ENCODE measurements at places on chromosomes 3 and 15.
A peak's percentile ranks its signal among the peaks of the same experiment; 100 is the strongest.

GRCh38 chr15:24940236-24940635 lies 14.6 kb upstream of the SNRPN start:
- DNase-seq = no peak

- no peak for DNase-seq
Observed at GRCh38 chr15:47300596-47300995, 416.7 kb upstream of the SEMA6D start.

- no peak for DNase-seq
Observed at GRCh38 chr3:44136421-44136820, 105.3 kb upstream of the TOPAZ1 start.

DNA sequence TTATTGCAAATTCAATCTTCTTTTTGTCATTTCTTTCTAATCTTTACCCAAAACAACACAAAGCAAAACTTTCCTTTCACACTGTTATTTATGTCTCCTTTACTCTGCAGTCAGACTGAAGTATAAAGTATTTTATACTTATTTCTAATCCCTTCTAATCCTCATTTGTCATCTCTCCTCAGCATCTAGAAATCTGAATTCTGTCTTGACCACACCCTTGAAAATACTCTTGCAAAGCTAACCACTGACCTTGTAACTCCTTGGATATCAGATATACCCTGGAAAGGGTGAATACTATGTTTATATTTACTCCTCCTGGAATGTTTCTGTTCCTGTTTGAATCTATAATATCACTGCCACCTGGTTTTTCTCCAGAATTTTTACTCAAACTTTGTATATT lies 481.1 kb downstream of the ZNF385D start:
- DNase-seq = no peak

- DNase-seq = peak; percentile 99
Observed at GRCh38 chr3:48367201-48367600, 4.8 kb upstream of the FBXW12 start.

DNA sequence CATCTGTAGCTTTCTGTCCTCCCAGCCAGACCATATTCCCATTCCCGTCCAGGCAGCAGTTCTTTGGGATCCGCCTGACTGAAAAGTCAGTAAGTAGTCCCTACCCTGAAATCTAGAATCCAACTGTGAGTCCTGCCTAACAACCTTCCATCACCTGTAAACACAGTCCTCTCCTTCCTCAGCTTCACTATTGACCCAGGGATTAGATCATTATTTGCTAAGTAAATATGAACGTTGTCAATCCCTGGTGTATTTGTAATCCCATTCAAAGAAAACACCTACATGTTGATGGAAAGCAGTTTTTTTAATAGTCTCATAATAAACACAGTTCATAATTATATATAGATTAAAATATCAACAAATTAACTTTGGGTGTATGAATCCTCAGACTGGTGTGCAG lies 732 bp downstream of the SAXO2 start:
- DNase-seq = peak; percentile 19

DNA sequence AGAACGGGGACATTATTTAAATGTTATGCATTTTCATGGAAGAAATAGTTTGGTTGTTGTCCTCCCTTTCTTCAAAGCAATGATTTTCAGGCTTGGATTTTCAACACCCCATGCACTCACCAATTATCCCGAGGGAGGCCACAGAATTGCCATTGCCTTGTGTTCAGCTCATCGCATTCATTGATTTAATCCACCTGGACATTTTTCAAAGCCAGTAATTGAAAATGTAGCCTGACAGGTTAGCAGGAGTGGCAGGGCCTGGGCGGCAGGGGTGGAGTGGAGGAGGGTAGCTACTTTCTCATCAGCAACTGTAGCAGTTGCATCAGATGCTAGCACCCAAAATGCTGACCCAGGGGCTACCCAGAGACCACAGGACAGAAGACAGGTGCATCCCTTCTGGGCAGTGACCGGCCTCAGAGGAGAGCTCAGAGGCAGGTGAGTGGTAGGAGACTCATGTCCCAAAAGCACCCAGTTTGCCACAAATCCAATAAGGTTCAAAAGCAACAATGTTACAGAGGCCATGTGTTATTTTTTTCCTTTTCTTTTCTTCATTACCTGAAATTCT lies 242.4 kb downstream of the CD47 start:
- no peak for DNase-seq

DNA sequence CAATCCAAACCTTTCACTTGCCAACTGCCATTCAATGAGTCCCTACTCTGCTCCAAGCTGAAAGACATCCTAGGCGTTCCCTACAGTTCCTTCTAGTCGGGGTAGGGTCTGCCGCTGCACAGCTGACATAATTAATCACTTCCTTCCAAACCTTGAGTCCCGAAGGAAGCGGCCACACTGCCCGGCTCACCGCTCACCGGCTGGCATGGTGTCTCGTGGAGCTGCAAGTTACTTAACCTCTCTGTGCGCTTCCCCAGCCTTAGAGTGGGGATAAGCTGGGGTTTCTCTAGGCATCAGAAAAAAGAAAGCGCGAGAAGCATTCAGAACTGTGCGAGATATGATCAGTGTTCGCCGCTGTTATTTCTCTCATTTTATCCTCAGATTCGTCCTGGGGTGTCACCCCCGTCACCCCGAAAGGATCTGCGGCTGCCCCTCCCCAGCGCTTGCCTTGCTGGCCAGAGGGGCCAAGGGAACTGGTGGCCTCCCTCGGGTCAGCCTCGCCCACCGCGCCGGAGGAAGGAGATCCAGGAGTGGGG lies 748 bp downstream of the MRPS25 start:
- DNase-seq = peak; percentile 24

DNA sequence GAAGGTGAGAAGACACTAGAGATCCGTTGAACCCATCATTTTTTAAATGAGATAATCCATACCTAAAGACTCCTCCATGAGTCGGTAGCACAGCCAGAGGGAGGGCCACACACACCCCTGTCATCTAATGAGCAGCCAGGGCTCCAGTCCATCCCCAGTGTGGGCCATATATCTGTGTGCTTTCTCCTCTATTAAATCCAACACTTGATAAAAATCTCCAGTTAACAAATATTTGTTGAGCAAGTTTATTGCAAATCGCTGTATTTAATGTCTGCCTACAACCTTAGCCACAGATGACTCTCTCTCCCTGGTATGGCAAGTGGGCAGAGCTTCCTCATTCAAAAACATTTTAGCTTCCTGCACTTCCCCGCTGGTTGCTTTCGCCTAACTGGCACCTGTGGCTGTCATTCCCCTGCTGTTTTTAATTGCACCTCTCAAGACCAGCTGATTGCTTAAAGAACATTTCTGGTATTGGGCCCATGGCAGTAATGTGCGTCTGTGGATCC lies 82.8 kb downstream of the SMAD3 start:
- no peak for DNase-seq

- no peak for DNase-seq
Observed at GRCh38 chr3:141313093-141313683, 55.1 kb upstream of the ZBTB38 start.

- DNase-seq = no peak
Observed at GRCh38 chr3:115062412-115062956, 84.6 kb downstream of the ZBTB20 start.

GRCh38 chr3:40129510-40129909 lies 180.0 kb upstream of the EIF1B start:
- DNase-seq = peak; percentile 55

DNA sequence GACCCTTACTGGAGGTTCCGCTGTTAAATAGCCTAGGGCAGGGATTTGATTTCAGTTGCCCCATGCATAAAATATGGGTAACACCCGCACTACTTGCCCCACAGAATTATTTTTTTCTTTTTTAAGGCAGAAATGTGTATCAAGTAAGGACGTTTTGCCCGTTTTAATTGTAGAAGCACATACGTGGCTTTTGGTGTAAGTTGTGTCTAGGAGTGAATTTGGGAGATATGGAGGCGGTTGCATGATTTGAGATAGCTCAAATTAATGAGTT lies 636 bp upstream of the LRRC58 start:
- DNase-seq = no peak

- no peak for DNase-seq
Observed at GRCh38 chr15:98734466-98735199, 86.3 kb downstream of the IGF1R start.

GRCh38 chr3:143031327-143031726 lies 30.0 kb downstream of the U2SURP start:
- DNase-seq = no peak

DNA sequence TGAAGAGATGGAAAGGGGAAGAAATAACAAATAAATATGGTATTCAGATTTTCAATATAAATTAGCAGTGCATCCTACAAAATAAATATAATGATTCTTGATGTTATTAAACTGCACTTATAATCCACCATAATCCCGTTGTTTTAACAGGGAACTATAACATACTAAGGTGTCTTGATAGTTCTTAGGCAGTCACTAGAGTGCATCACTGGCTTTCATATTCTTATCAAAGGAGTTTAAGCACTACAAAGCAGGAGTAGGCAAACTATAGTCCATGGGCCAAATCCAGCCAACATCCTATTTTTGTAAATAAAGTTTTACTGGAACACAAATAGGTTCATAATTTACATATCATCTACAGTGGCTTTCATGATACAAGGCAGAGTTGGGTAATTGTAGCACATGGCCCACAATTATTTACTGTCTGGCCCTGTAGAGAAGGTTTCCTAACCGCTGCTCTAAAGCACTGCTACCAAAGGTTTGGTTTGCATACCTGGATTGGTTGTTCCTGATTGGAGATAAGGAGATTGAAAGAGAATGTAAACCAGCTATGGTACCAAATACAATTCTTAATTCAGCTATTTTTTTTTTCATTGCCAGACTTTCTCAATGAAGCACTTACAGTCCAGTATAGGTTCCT lies 104.3 kb downstream of the ZNF280D start:
- no peak for DNase-seq

DNA sequence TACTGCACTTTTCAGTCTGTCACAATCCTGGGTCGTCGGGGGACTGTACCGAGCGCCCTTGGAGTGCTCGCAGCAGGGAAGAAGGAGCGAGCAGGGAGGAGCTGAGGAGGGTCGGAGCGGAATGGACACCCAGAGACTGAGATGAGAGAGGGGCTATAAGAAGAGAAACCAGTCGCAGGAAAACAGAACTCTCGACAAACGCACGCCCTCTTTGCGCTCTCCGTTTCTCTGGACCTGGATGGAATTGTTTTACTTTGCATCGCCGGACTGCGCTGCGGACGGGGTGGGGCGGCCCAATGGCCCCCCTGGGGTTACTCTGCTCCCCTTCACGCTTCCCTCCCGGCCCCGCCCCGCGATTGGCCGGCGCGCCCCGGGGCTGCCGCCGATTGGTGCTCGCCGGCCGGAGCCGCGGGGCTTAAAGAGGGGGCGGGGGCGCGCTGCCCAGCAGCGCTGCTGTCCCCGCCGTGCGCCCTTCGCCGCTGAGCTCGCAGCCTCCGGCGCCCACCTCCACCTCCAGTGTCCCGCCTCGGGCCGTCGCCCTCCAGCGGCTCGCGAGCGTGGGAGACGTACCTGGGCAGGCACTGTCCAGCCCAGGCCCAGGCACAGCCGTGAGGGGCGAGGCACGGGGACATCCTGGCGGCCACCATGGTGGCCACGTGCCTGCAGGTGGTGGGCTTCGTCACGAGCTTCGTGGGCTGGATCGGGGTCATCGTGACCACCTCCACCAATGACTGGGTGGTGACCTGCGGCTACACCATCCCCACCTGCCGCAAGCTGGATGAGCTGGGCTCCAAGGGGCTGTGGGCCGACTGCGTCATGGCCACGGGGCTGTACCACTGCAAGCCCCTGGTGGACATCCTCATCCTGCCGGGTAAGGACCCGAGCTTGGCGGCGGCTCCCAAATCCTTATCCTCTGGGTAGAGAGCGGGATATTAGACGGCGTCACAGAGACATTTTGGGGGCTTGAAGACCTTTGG lies at the start of gene CLDN11:
CLDN11 (plus strand) TSS at position 447 of the 977 bp plus-strand sequence; CDS start at position 646, 199 bp downstream.
- DNase-seq = no peak

GRCh38 chr3:172516318-172517214 lies 6.7 kb downstream of the TNFSF10 start:
- peak; percentile 5 for DNase-seq

GRCh38 chr15:98446083-98446482 lies 202.3 kb upstream of the IGF1R start:
- no peak for DNase-seq

DNA sequence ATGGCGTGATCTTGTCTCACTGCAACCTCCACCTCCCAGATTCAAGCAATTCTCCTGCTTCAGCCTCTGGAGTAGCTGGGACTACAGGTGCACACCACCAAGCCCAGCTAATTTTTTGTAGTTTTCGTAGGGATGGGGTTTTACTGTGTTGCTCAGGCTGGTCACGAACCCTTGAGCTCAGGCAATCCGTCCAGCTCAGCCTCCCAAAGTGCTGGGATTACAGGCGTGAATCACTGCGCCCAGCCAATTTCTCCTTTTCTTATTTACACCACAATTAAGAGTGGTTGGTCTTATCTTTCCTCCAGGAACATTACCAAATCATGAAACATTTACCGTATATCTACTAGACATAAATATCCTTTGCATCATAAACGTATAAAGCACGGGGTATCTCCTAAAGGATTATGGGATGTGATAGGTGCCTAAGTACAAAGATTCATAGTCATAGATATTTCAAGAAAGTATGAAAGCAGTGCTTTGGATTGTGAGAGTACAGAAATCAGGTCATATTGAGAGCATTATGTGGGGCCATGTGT lies 194.5 kb downstream of the RBMS3 start:
- no peak for DNase-seq

DNA sequence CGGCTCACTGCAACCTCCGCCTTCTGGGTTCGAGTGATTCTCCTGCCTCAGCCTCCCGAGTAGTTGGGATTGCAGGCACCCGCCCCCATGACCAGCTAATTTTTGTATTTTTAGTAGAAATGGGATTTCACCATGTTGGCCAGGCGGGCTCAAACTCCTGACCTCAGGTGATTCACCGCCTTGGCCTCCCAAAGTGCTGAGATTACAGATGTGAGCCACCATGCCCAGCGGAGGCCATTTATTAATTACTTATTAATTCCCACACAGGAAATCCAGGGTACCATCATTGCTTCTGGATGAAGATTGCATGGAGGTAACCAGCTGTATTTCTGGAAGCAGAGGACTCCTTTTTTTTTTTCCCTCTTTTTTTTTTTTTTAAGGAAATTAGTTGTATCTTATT lies 37.8 kb downstream of the MAP4 start:
- DNase-seq = no peak

DNA sequence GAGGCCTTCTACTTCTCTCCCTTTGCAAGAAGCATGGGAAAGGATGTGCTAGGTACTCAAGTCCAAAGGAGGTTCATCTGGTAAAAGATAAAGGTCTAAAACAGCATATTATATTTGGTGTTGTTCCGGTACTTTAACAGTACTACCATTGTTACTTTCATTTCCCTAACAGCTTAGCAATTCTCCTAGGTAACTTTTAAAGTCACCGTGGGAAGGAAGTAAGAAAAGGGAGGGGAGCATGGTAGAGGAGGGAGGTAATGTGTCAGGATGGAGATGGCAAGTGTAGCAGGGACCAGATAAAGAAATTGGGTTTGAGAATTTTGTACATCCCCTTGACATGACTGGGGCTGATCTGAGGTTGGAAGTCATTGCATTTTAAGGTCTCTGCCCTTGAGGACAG lies 89.4 kb upstream of the SKOR1 start:
- DNase-seq = no peak

GRCh38 chr3:128215800-128216495 lies 62.7 kb downstream of the EEFSEC start:
- DNase-seq = no peak

- DNase-seq = peak; percentile 57
Observed at GRCh38 chr3:50340448-50341329, at the start of gene RASSF1. RASSF1 (minus strand) TSS chr3:50340836; CDS start chr3:50340805, 31 bp downstream.

Measured in G401 (cell line).